ENCODE measurements at places on chromosomes 5 and 9. TPM values are rescaled to one million over a fixed set of nuclear protein-coding genes. Genes with fewer than 3 reads are reported as not detected.

GRCh38 chr5:40677456-40677855 lies 2.3 kb upstream of the PTGER4 start:
- peaks cover 29% of the 10 kb centered on the region for H3K4me1 ChIP-seq
- peaks cover 5% of the 10 kb centered on the region for H3K36me3 ChIP-seq
- peak overlapping the region; percentile 77 for H3K4me3 ChIP-seq
- DNase-seq: no peak

- H3K4me3 ChIP-seq: no peak overlapping the region
- no peak for DNase-seq
- no peaks in the 10 kb centered on the region for H3K36me3 ChIP-seq
- no peak overlapping the region for H3K27ac ChIP-seq
- peaks cover 7% of the 10 kb centered on the region for H3K4me1 ChIP-seq
- H3K27me3 ChIP-seq: no peaks in the 10 kb centered on the region
Observed at GRCh38 chr5:115558388-115558956, 13.9 kb upstream of the FEM1C start.

GRCh38 chr5:159504857-159505304 lies 174.6 kb upstream of the IL12B start:
- H3K27me3 ChIP-seq: no peaks in the 10 kb centered on the region
- peaks cover 17% of the 10 kb centered on the region for H3K4me1 ChIP-seq
- peak overlapping the region; percentile 19 for H3K4me3 ChIP-seq
- DNase-seq: no peak
- peak overlapping the region; percentile 86 for H3K27ac ChIP-seq

GRCh38 chr5:108670591-108671289 lies 77.0 kb upstream of the FER start:
- no peaks in the 10 kb centered on the region for H3K36me3 ChIP-seq
- H3K4me3 ChIP-seq: no peak overlapping the region
- peak overlapping the region; percentile 27 for H3K27ac ChIP-seq
- H3K27me3 ChIP-seq: peaks cover 57% of the 10 kb centered on the region

DNA sequence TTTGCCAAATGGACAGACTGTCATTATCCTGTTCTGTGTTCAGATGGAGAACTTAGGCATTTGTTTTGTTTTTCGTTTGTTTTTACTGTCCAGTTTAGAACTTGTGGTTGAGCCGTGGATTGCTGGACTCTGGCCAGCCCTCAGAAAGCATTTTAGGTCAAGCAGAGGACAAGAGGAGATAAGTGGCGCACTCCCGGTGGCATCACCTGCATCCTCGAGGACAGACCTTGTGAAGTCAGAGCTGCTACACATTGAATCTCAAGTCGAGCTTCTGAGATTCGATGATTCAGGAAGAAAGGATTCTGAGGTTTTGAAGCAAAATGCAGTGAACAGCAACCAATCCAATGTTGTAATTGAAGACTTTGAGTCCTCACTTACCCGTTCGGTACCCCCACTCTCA lies 8.9 kb downstream of the MTRR start:
- peaks cover 46% of the 10 kb centered on the region for H3K36me3 ChIP-seq
- no peak overlapping the region for H3K4me3 ChIP-seq

DNA sequence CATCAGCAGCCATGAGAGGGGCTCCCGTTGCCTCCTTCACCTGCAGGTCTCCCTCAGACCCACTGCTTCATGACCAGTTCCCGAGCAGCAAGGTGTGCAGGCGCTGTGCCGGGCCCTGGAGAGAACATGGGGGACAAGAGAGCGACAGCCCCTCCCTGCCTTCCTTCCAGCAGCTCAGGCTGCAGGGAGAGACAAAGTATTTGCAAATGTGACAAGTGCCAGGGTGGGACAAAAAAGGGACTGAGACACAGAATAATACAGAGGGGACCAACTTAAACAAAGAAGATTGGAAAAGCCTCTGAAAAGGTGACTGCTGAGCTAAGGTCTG lies 22.5 kb upstream of the VDAC1 start:
- no peak overlapping the region for H3K4me3 ChIP-seq
- no peaks in the 10 kb centered on the region for H3K4me1 ChIP-seq
- no peaks in the 10 kb centered on the region for H3K27me3 ChIP-seq
- H3K36me3 ChIP-seq: no peaks in the 10 kb centered on the region
- DNase-seq: no peak

DNA sequence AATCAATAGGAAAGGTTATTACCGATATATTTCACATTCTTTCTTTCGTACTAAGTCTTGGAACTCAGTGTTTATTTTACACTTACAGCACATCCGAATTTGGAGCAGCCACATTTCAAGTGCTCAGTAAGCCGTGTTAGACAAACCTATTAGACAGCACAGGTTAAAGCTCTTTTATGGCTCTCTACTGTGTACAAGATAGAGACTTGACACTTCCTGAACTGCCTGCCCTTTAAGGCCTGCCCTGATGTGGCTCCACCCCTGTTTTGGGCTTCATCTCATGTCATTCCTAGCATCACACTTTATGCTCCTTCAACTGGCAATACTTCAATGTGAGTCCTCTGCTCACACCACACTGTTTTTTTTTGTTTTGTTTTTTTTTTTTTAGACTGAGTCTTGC lies 23.5 kb upstream of the SUSD1 start:
- no peak overlapping the region for H3K4me3 ChIP-seq
- DNase-seq: no peak
- H3K36me3 ChIP-seq: peaks cover 17% of the 10 kb centered on the region
- H3K27ac ChIP-seq: no peak overlapping the region
- no peaks in the 10 kb centered on the region for H3K27me3 ChIP-seq

- peaks cover 7% of the 10 kb centered on the region for H3K4me1 ChIP-seq
- H3K27ac ChIP-seq: no peak overlapping the region
- no peaks in the 10 kb centered on the region for H3K27me3 ChIP-seq
- H3K4me3 ChIP-seq: no peak overlapping the region
Observed at GRCh38 chr5:96285823-96286222, 147.2 kb downstream of the PCSK1 start.

GRCh38 chr5:96602776-96603175 lies 59.4 kb upstream of the CAST start:
- no peak overlapping the region for H3K4me3 ChIP-seq
- no peak overlapping the region for H3K27ac ChIP-seq
- no peak for DNase-seq
- H3K27me3 ChIP-seq: peaks cover 14% of the 10 kb centered on the region
- no peaks in the 10 kb centered on the region for H3K4me1 ChIP-seq

GRCh38 chr5:109989994-109990722 lies 300.4 kb downstream of the MAN2A1 start:
- no peak overlapping the region for H3K4me3 ChIP-seq
- H3K27me3 ChIP-seq: no peaks in the 10 kb centered on the region
- peaks cover 14% of the 10 kb centered on the region for H3K4me1 ChIP-seq
- no peaks in the 10 kb centered on the region for H3K36me3 ChIP-seq

DNA sequence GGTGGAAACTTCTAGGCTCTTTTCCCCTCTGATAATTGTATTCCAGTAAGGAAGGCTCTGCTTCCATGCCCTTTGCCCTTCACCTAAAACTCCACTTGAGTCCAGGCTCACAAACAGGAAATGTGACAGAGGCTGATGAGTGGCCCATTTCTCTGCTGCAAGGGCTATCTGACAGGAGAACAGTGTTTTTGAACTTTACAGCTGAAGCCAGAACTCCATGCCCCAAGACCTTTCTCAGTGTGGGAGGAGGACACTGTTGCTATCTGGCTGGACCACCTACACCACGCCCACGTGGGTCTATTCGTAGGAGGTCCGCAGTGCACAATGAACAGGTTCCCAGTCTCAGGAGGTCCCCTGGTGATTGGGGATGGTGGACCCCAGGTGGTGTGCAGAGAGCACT lies 13.6 kb downstream of the GGTA1 start:
- H3K27ac ChIP-seq: no peak overlapping the region
- H3K4me3 ChIP-seq: no peak overlapping the region
- no peak for DNase-seq
- H3K4me1 ChIP-seq: peaks cover 3% of the 10 kb centered on the region
- H3K27me3 ChIP-seq: peaks cover 11% of the 10 kb centered on the region

- H3K27ac ChIP-seq: no peak overlapping the region
- DNase-seq: no peak
Observed at GRCh38 chr5:74673011-74673790, 11.8 kb upstream of the HEXB start.

DNA sequence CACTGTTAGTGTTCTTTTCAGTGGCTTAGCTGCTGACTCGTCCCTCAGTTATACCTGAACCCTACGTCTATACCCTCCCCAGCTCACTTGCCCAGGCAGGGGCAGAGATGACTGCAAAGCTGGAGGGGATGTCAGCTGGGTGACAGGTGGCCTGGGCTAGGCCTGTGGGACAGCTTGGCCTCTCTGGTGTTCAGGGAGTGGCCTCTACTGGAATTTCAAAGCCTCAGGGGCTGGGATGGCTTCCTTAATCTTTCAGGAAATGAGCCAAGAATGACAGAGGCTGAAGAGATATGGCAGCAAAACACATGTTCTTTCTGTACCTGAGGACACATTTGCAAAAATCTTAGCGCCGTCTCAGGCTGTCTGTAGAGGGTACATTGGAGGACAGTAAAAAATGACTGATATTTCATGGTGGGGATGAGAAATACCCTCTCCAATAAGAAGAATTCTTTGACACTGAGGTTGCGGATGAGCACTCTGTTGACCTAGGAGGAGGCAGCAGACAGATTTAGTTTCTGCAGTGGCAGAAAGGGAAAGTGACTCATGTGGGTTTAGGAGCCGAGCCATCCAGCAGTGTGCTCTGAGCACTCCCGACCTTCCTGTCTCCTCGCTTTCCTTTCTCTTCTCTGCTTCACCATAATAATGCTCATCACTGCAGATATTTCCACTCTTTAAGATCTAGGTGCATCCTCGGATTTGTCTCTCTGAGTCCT lies 54.4 kb downstream of the ENTREP1 start:
- H3K36me3 ChIP-seq: no peaks in the 10 kb centered on the region
- peaks cover 42% of the 10 kb centered on the region for H3K27me3 ChIP-seq
- no peak overlapping the region for H3K4me3 ChIP-seq

GRCh38 chr9:35791297-35791921 lies at the start of gene NPR2:
TSS of gene NPR2 (plus strand) at chr9:35791591. CDS start at chr9:35792409, 818 bp downstream.
- DNase-seq: no peak
- peaks cover 4% of the 10 kb centered on the region for H3K36me3 ChIP-seq
- H3K27ac ChIP-seq: peak within 1 kb of the TSS; percentile 74
- H3K4me1 ChIP-seq: peaks cover 27% of the 10 kb centered on the region

GRCh38 chr5:88488130-88488529 lies 219.5 kb upstream of the TMEM161B start:
- no peak overlapping the region for H3K4me3 ChIP-seq
- H3K27me3 ChIP-seq: peaks cover 13% of the 10 kb centered on the region
- no peak for DNase-seq
- H3K4me1 ChIP-seq: no peaks in the 10 kb centered on the region
- H3K27ac ChIP-seq: no peak overlapping the region
- H3K36me3 ChIP-seq: no peaks in the 10 kb centered on the region

DNA sequence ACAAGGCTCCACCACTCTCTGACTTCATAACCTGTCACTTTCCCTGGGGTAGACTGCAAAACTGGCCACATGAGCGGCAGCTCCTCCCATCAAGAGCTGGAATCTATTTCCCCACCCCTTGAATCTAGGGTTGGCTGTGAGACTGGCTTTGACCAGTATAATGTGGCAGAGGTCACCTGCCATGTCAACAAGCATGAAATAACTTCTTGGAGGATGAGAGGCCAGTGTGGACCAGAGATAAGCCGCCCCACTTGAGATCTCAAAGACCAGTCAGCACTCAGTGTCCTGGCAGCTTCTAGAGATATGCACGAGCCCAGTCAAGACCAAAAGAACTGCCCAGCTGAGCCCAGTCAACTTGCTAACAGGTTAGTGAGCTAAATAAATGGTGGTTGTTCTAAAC lies 59.0 kb downstream of the MARCHF11 start:
- no peaks in the 10 kb centered on the region for H3K36me3 ChIP-seq
- no peak overlapping the region for H3K27ac ChIP-seq
- no peak overlapping the region for H3K4me3 ChIP-seq
- no peaks in the 10 kb centered on the region for H3K4me1 ChIP-seq

- H3K4me1 ChIP-seq: no peaks in the 10 kb centered on the region
- no peaks in the 10 kb centered on the region for H3K27me3 ChIP-seq
- H3K36me3 ChIP-seq: no peaks in the 10 kb centered on the region
- H3K4me3 ChIP-seq: no peak overlapping the region
Observed at GRCh38 chr5:23675456-23675855, 168.0 kb downstream of the PRDM9 start.

- no peak overlapping the region for H3K4me3 ChIP-seq
- no peaks in the 10 kb centered on the region for H3K27me3 ChIP-seq
- peaks cover 28% of the 10 kb centered on the region for H3K36me3 ChIP-seq
- H3K27ac ChIP-seq: no peak overlapping the region
- H3K4me1 ChIP-seq: no peaks in the 10 kb centered on the region
Observed at GRCh38 chr9:99235926-99236634, 14.0 kb downstream of the SEC61B start.

DNA sequence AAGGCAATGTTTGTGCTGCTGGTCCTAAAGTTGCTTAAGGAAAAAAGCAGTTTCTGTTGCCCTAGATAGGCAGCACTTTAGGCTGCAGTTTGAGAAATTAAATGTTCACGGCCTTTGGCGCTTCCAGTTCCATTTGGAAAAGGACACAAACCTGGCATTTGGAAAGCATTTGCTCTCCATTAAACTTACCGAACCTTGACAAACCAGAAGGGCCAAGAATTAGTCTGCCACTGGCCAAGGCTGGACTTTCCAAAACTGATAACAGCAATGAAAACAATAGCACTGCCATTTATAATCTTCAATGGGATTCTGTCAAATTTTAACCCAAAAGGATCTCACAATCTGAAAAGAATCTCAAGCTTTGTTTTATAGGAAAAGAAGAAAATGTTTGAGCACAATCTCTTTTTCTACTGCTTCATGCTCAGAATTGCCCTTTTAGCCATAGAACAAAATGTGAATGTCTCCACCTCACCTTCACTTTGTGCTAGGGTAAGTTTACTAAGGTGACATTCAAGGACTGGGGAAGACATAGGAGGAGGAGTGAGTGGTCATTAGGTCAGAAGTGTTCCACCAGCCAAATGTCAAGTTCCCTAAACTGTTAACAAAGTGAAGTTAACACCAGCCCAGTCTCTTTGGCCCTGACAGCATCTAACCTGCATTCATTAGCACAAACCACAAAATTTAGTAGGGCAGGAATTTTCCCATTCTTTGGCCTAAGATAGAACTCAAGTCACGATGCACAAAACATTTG lies 583.4 kb upstream of the DMAC1 start:
- no peak overlapping the region for H3K4me3 ChIP-seq
- no peak for DNase-seq
- H3K4me1 ChIP-seq: peaks cover 15% of the 10 kb centered on the region
- no peak overlapping the region for H3K27ac ChIP-seq
- no peaks in the 10 kb centered on the region for H3K27me3 ChIP-seq
- H3K36me3 ChIP-seq: peaks cover 16% of the 10 kb centered on the region

Gene ITGA1
- 17.0 TPM for total RNA-seq

Gene IL7R
- total RNA-seq: not detected

Gene CMYA5
- total RNA-seq: 1.4 TPM

Gene SLC1A1
- 6.0 TPM for total RNA-seq

Gene IFNA13
- total RNA-seq: not detected

Gene TRAF1
- total RNA-seq: 1.9 TPM

Gene CATSPER3
- 0.74 TPM for total RNA-seq

Gene NIPAL4
- 0.46 TPM for total RNA-seq

Gene LHX3
- total RNA-seq: 0.10 TPM

Gene TMCO6
- total RNA-seq: 29.4 TPM

Gene DTWD2
- 3.5 TPM for total RNA-seq
